Left renal pelvis (tissue), 4 donors: ENCODE measurements at places on chromosomes 16 and 17.

DNA sequence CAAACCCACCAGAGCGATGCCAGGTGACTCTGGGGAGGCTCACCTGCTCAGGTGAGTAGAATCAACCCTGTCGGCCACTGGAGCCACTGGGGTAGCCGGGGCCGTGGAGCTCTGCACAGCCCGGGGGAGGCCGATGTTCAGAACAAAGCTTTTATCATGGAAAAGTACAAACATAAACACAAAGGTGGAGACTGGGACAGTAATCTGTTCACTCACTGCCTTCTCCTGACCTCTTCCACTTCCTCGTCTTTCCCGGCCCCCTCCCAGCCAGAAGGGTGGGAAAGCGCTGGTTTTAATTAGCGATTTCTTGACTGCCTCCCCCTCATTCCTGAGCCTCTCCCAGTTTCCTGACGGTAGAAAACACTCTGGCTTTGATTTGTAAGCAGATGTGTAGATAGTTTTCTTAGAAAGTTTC lies 9.8 kb upstream of the TEX19 start:
- no peak for DNase-seq

DNA sequence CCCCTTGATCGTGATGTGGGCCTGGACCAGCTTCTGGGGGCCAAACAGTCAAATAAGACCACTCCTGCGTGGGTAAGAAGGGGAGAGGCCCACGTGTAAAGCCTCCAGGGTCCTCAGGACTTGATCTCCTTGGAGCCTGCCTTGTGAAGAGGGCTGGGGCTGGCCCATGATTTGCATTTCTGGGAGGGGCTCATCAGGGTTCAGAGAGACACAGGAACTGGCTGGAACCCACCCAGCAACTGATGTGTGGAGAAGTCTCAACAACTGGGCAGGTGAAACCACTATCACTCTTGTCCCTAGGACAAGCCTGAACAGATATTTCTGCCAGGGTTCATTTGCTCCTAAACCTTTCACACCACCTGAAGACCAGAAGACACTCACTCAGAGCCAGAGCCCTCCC lies 214.7 kb downstream of the ZNF423 start:
- no peak for DNase-seq

- no peak for DNase-seq
These were observed 2.1 kb upstream of the GPRC5C start for GRCh38 chr17:74429604-74430384.

GRCh38 chr17:77800816-77801215 lies 157.7 kb upstream of the TNRC6C start:
- DNase-seq: no peak

GRCh38 chr17:27459433-27459832 lies 3.2 kb downstream of the KSR1 start:
- DNase-seq: no peak

- no peak for DNase-seq
These were observed 990 bp downstream of the DOK4 start for GRCh38 chr16:57485091-57485915.

DNA sequence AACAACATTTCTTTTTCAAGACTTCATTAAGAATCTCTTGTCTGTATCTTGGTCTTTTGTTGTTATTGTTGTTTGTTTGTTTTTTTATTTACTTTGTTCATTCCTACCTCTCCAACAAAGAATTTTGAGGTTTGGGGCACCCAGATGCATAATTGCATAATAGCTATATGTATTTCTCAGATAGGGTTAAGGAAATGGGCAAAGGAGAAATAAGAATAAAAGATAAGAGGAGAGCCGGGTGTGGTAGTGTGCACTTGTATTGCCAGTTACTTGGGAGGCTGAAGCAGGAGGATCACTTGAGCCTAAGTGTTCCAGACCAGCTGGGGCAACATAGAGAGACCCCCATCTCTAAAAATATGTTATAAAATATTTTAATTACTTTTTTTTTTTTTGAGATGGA lies 30.5 kb downstream of the CDH1 start:
- DNase-seq: no peak

DNA sequence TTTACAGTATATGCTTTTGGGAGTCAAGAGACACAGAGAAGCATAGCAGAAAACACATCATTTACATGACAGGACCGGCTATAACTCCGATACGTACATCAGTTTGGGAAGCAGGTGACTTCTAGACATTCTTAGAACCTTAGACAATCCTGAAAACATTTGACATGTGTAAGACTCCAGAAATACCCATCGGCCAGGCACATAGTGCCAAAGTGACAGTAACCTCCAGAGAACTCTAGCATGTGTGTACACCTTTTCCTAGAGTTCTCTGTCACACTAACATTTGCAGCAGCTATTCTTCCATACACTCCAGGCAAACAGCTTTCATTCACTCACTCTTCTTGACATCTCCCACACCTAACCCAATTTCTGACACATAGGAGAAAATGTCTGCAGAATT lies 3.4 kb upstream of the TAOK1 start:
- no peak for DNase-seq

DNA sequence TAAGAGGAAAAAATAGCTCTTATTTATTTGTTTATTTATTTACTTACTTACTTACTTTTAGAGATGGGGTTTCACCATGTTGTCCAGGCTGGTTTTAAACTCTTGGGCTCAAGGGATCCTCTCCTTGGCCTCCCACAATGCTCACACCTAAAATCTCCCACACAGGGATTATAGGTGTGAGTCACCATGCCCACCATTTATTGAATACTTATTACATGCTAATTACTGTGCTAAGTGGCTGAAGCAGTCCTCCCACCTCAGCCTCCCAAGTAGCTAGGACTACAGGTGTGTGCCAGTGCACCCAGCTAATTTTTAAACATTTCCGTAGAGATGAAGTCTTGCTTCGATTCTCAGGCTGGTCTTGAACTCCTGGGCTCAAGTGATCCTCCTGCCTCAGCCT lies 11.0 kb upstream of the ITGB3 start:
- no peak for DNase-seq

- DNase-seq: peak; percentile 71
These were observed at the start of gene RANGRF for GRCh38 chr17:8288336-8289102. RANGRF (plus strand) TSS chr17:8288670; CDS start chr17:8288789, 119 bp downstream.

- no peak for DNase-seq
These were observed 57.6 kb downstream of the BANP start for GRCh38 chr16:88008840-88009239.

GRCh38 chr16:70701596-70701995 lies 15.7 kb upstream of the MTSS2 start:
- no peak for DNase-seq

DNA sequence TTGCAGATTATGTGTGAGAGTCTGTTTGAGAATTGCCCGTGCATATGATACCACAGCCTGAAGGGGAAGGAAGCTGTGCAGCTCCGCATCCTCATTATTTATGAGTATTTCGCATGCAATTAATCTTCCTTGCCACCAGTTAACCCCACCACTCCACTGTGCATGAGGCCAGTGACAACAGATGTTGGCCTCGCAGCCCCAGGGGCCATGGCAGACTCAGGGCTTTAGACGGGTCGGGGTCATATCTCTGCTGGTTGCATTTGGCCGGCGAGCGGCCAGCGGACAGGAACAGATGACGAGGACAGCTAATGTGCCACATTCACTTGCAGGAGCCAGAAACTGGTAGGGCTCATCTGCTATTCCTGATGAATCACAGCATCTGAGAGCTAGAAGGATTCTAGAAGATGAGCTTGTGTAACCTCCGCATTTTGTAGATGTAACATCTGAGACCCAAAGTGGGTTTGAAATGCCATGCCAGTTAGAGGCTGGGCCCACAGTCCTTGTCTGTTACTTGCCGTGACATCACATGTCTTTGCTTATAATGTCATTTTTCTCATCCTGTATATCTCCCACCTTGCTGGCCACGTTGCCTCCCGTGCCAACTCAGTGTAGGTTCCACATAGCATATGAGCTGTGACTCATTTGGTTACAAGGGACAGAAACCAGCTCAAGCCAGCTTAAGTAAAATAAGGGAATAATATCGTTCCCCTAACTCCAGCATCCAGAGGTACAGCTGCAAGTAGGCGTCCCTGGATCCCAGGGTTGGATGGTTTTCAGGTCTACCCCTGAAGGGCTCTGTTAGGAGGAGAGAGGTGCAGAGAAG lies 137.2 kb downstream of the SNX29 start:
- no peak for DNase-seq

- DNase-seq: no peak
These were observed 195.3 kb upstream of the RPL38 start for GRCh38 chr17:74008196-74008595.

DNA sequence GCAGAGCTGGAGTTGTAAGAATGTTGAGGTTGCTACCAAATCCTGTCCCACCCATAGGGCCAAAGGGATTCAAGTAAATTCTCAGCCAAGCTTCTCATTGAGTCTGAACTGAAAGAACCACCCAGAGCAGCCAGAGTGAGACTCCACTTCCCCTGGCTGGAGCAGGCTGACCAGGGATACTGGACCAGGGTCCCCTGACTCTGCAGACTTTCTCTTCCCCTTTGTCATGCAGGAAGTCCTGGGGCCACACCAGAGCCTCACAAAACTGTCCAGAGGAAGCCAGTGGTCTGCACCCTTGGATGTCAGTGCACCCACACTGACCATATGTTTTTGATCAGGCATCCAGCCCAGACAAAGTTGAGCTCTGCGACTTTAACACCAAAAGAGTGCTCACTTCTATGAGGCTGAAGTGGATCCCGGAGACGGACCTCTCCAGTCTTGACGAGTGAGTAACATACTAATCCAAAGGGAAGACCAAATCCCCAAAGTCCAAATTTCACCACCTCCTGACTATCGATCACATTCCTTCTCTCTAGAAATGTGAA lies 4.1 kb downstream of the NXN start:
- no peak for DNase-seq

GRCh38 chr16:77048085-77048484 lies 142.9 kb upstream of the MON1B start:
- DNase-seq: no peak

GRCh38 chr16:67158637-67159600 lies 790 bp downstream of the TRADD start:
- no peak for DNase-seq

DNA sequence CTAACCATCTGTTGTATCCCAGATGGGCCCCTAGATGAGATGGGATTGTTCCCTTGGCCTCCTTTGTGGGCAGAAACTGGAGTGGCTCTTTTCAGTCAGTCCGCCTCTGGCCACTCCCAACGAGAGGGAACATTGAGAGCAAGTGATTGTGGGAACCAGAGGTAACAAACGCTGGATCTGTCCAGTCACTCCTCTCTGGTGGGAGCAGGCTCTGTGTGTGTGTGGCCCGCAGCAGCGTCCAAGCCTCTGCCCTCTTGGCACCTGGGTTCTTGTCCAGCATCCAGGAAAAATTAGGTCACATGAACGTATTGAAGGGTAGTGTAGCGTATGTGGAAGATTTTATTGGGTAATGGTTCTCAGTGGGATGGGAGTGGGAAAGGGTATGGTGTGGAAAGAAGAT lies 101.9 kb upstream of the COX10 start:
- no peak for DNase-seq

DNA sequence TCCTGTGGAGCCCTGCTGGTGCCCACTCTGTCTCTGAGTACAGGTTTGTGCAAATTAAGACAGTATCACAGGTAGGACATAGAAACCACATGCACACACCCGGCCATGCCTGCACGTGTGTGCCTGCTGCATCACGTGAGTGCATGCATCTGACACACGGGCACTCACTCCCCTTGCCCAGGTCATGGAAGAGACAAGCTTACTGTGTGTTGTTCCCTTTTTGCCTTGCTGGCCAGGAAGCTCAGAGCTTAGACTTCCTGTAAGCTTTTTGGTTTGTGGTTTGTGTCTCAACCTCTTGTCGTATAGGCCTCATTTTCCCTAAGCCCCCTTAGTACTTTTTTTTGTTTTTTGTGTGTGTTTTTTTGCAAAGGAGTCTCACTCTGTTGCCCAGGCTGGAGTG lies 25.0 kb downstream of the ZNF469 start:
- DNase-seq: no peak

- no peak for DNase-seq
These were observed 378.0 kb upstream of the CA10 start for GRCh38 chr17:52536489-52536888.

DNA sequence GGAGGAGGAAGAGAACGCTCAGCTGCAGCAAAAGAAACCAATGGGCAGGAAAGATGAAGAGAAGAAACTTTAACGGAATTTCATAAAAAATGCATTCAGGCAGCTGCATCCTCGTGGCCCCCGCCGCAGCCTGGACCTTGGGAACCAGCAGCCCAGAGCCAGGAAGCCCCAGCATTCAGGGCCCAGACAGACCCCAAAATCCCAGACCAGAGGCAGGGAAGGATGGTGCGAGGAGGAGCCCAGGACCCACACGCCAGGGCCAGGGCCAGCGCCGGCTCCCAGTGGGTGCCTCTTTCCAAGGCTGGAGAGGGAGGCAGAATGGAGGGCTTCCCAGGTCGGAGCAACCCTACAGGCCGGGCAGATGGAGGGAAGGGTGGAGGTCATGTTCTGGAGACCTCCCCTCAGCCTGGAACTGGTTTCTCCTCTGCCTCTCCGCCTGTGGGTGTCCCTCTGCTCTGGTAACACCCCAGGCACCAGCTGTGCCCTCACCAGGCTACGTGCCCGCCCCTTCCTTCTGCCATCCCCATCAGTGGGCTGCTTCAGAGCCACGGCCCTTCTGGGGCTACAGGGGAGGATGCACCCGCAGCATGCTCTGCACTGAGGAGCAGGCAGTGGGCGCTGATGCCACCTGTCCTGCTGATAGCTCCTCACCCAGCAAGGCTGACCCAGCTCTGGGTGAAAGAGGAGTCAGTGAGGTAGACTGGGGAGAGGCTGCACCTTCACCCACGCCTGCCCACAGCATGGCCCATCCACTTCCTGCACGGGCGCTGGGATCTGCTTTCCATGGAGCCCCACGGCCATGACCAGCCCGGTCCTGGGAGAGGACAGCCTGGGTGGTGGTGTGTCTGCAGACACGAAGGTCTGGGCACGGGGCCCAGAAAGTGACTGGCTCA lies 1.2 kb upstream of the MIF4GD start:
- no peak for DNase-seq

- no peak for DNase-seq
These were observed 11.4 kb downstream of the MYO15A start for GRCh38 chr17:18119938-18120337.

- DNase-seq: no peak
These were observed at the start of gene ORAI3 for GRCh38 chr16:30948667-30949649. ORAI3 (plus strand) TSS chr16:30949068; CDS start chr16:30949290, 222 bp downstream.

- DNase-seq: no peak
These were observed at the start of gene PPP4C for GRCh38 chr16:30075503-30076275. PPP4C (plus strand) TSS chr16:30075994; CDS start chr16:30076378, 384 bp downstream.

- DNase-seq: no peak
These were observed 2.0 kb upstream of the BRICD5 start for GRCh38 chr16:2212362-2213324.
